Skeletal muscle tissue (tissue), 5 donors: ENCODE measurements at places on chromosomes 2 and 18. TPM values are rescaled to one million over a fixed set of nuclear protein-coding genes. Genes with fewer than 3 reads are reported as not detected.

The TUBA4B gene
- not detected for total RNA-seq

The UGT1A10 gene
- not detected for total RNA-seq

The NEB gene
- total RNA-seq, result 833 TPM

The CRYBA2 gene
- total RNA-seq, result not detected

The MZT2B gene
- total RNA-seq, result 86.1 TPM
